ENCODE measurements at places on chromosomes 6 and 20. TPM values are rescaled to one million over a fixed set of nuclear protein-coding genes. Genes with fewer than 3 reads are reported as not detected.

Gene MRAP2
- 6.2 TPM for total RNA-seq

Gene PTCRA
- not detected for total RNA-seq

Gene ZNF512B
- total RNA-seq, result 15.8 TPM

Gene NCOA3
- 53.2 TPM for total RNA-seq

Gene SLC22A7
- 0.31 TPM for total RNA-seq

Gene KHDC1L
- 0.78 TPM for total RNA-seq

Gene AIF1
- total RNA-seq, result 4.1 TPM

Gene RHAG
- not detected for total RNA-seq

Gene ECT2L
- total RNA-seq, result 0.31 TPM

Gene MAFB
- total RNA-seq, result 11.1 TPM

Gene BMP7
- 8.7 TPM for total RNA-seq

Gene MMP24
- 76.1 TPM for total RNA-seq

Gene SLC32A1
- total RNA-seq, result 6.4 TPM

Gene MARCKS
- total RNA-seq, result 337 TPM

Gene ME1
- 1.4 TPM for total RNA-seq

Measured in occipital lobe (tissue), 3 donors.